SJSA1 (cell line): ENCODE measurements at places on chromosomes 12 and 14. TPM values are rescaled to one million over a fixed set of nuclear protein-coding genes. Genes with fewer than 3 reads are reported as not detected.

DNA sequence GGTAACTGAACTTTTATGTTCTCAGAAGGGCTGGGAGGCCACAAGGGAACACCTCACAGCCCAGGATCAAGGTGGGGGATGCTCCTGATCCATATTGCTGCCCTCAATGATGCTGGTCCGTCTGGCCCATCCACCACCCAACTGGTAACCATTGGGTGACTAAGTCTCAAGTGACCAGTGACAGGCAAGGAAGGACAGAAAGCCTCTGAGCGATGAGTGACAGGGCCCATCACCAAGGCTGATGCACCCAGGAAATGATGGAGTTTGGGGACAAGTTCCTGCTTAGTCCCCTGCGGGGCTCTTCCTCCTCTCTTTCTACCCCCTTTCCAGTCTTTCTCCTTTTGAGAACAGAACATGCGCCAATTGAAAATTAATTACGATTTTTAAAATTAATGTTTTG is 2.6 kb upstream of the MMP19 start:
- no peaks in the 10 kb centered on the region for H3K27me3 ChIP-seq
- no peak overlapping the region for H3K4me3 ChIP-seq
- peaks cover 41% of the 10 kb centered on the region for H3K4me1 ChIP-seq

- H3K27ac ChIP-seq = no peak overlapping the region
- no peak overlapping the region for H3K4me3 ChIP-seq
- H3K27me3 ChIP-seq = no peaks in the 10 kb centered on the region
Measured at GRCh38 chr14:31320922-31321766, 99.2 kb downstream of the HEATR5A start.

DNA sequence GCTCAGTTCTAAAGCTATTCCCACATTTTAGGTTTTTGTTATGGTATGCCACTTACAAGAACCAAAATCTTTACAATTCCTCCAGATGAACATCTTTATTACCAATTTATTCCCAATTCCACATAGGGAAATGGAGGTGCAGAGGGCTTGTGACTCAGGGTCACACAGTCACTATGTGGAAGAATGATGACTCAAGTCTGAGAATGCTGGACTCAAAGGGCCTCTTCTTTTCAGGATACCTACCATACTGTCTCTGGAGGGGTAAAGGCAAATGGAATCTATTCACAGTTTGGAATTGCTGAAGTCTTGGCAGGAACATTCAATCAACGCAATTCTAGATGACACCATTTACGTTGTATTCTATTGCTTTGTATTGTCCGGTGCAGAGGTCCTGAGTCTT is 48.2 kb upstream of the MANSC4 start:
- no peak for DNase-seq
- no peak overlapping the region for H3K27ac ChIP-seq
- H3K36me3 ChIP-seq = no peaks in the 10 kb centered on the region
- H3K4me3 ChIP-seq = no peak overlapping the region
- no peaks in the 10 kb centered on the region for H3K4me1 ChIP-seq

Gene SOAT2
- not detected in 2 replicates for total RNA-seq

- peaks cover 10% of the 10 kb centered on the region for H3K4me1 ChIP-seq
- no peak for DNase-seq
- H3K27me3 ChIP-seq = no peaks in the 10 kb centered on the region
Measured at GRCh38 chr12:114958538-114958937, 274.6 kb upstream of the TBX3 start.

GRCh38 chr14:74941676-74942097 is 13.7 kb downstream of the PGF start:
- no peaks in the 10 kb centered on the region for H3K27me3 ChIP-seq
- DNase-seq = no peak
- peaks cover 11% of the 10 kb centered on the region for H3K4me1 ChIP-seq
- H3K36me3 ChIP-seq = no peaks in the 10 kb centered on the region
- no peak overlapping the region for H3K4me3 ChIP-seq

GRCh38 chr12:130063866-130064265 is 98.4 kb upstream of the FZD10 start:
- H3K36me3 ChIP-seq = no peaks in the 10 kb centered on the region
- no peak overlapping the region for H3K4me3 ChIP-seq
- H3K27me3 ChIP-seq = no peaks in the 10 kb centered on the region
- no peaks in the 10 kb centered on the region for H3K4me1 ChIP-seq

Gene CAPZA3
- not detected in 2 replicates for total RNA-seq

DNA sequence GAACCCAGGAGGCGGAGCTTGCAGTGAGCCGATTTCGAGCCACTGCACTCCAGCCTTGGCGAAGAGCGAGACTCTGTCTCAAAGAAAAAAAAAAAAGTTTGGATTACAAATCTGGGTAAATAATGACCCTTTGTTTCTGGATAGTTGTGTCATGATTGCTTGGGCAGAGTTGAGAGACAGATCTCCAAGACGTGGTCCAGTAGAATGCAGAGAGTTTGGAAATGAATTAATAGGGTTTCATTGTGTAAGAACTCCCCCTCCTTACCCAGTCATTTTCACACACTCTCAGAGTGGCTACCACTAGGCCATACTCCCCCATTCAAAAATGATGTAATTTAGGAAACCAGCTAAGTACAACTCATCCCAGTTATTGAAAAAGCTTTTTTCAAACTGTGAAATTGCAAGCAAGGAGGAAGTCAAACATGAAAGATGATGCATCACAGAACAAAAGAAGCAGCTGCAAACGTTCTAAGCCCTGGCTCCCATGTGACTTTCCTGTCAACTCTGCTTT is 1331.9 kb downstream of the AACS start:
- H3K27me3 ChIP-seq = no peaks in the 10 kb centered on the region
- H3K27ac ChIP-seq = no peak overlapping the region
- H3K4me3 ChIP-seq = no peak overlapping the region
- no peak for DNase-seq

- peak; percentile 1 for DNase-seq
- no peaks in the 10 kb centered on the region for H3K27me3 ChIP-seq
- no peak overlapping the region for H3K4me3 ChIP-seq
- H3K27ac ChIP-seq = no peak overlapping the region
- peaks cover 11% of the 10 kb centered on the region for H3K4me1 ChIP-seq
Measured at GRCh38 chr14:21672116-21672515, 1.5 kb downstream of the OR4E1 start.

GRCh38 chr14:65357113-65357512 is 55.4 kb upstream of the FUT8 start:
- no peak overlapping the region for H3K4me3 ChIP-seq
- H3K4me1 ChIP-seq = peaks cover 10% of the 10 kb centered on the region
- no peak for DNase-seq

GRCh38 chr12:6647083-6647604 is at the start of gene ACRBP:
Gene ACRBP (minus strand): TSS chr12:6647432. CDS start chr12:6647366, 66 bp downstream.
- H3K4me3 ChIP-seq = no peak within 1 kb of the TSS
- H3K4me1 ChIP-seq = no peaks in the 10 kb centered on the region
- DNase-seq = no peak
- H3K36me3 ChIP-seq = peaks cover 19% of the 10 kb centered on the region
- H3K27ac ChIP-seq = no peak within 1 kb of the TSS

Gene SIX1
- 3.7 and 9.0 TPM in 2 replicates for total RNA-seq

Gene GDF3
- not detected in 2 replicates for total RNA-seq

Gene TAS2R9
- not detected in 2 replicates for total RNA-seq

Gene AKAP3
- total RNA-seq = 2.4 and 2.5 TPM in 2 replicates

- H3K4me3 ChIP-seq = no peak overlapping the region
- H3K36me3 ChIP-seq = no peaks in the 10 kb centered on the region
- no peak for DNase-seq
- peaks cover 7% of the 10 kb centered on the region for H3K4me1 ChIP-seq
- H3K27ac ChIP-seq = no peak overlapping the region
Measured at GRCh38 chr12:1481906-1482305, 112.5 kb downstream of the FBXL14 start.

GRCh38 chr12:43238281-43238680 is 313.7 kb downstream of the ADAMTS20 start:
- H3K4me1 ChIP-seq = no peaks in the 10 kb centered on the region
- no peak overlapping the region for H3K4me3 ChIP-seq
- DNase-seq = no peak
- H3K27me3 ChIP-seq = no peaks in the 10 kb centered on the region
- H3K27ac ChIP-seq = no peak overlapping the region

DNA sequence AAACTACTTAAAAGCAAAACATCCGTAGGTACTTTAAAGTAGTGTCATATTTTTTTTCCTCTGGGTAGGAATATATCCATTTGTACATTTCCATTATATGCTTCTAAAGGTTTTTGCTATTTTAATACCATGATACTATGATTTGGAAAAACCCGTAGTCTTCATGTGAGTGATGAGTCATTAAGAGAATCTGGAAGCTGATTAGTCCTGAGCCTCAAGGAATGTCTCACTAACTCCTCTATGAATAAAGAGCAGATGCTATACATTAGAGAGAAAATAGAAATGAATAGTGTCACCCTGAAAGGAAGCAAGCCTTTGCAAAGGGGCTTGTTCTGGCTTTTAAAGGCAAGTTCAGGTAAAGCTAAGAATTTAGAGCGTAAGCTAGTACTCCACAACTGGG is 432.1 kb downstream of the CCDC91 start:
- no peak for DNase-seq
- peaks cover 14% of the 10 kb centered on the region for H3K4me1 ChIP-seq
- no peaks in the 10 kb centered on the region for H3K36me3 ChIP-seq
- peak overlapping the region; percentile 23; the same call in 1 of the 2 replicates for H3K27ac ChIP-seq
- no peak overlapping the region for H3K4me3 ChIP-seq

DNA sequence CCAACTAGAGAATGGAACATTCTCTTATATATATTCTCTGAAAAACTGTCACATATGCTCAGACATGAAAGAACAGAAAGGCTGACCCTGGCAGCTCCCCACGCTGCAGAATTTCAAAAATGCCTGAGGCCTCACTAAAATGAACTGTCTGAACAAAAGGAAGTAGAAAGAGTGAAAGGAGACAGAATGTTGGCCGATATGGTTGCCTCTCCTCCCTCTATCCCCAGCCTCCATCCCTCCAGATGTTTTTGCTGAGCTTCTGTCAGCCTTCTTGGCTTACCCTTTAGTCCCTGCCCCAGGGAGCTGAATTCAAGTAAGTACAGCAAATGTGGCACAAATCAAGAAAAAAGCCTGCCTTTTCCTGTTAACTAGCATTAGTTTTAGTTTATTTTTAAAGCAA is 6.9 kb downstream of the SMCO2 start:
- no peaks in the 10 kb centered on the region for H3K27me3 ChIP-seq
- H3K27ac ChIP-seq = no peak overlapping the region
- DNase-seq = no peak
- H3K4me3 ChIP-seq = no peak overlapping the region
- H3K36me3 ChIP-seq = no peaks in the 10 kb centered on the region
- H3K4me1 ChIP-seq = no peaks in the 10 kb centered on the region

Gene LTBP2
- total RNA-seq = 1.3 and 2.2 TPM in 2 replicates

- H3K27ac ChIP-seq = no peak overlapping the region
- no peaks in the 10 kb centered on the region; the same call in 1 of the 2 replicates for H3K36me3 ChIP-seq
- H3K27me3 ChIP-seq = no peaks in the 10 kb centered on the region
- peaks cover 8% of the 10 kb centered on the region for H3K4me1 ChIP-seq
Measured at GRCh38 chr12:116066381-116067230, 210.9 kb downstream of the MED13L start.

- DNase-seq = peak; percentile 92
- H3K27ac ChIP-seq = no peak overlapping the region
- no peak overlapping the region for H3K4me3 ChIP-seq
- H3K27me3 ChIP-seq = no peaks in the 10 kb centered on the region
Measured at GRCh38 chr12:67705394-67706370, 57.1 kb downstream of the DYRK2 start.

GRCh38 chr12:93976024-93976423 is 172.4 kb upstream of the PLXNC1 start:
- H3K27me3 ChIP-seq = no peaks in the 10 kb centered on the region
- DNase-seq = no peak
- H3K4me1 ChIP-seq = no peaks in the 10 kb centered on the region
- H3K4me3 ChIP-seq = no peak overlapping the region
- H3K27ac ChIP-seq = no peak overlapping the region

Gene PTPRO
- 0.55 and 0.91 TPM in 2 replicates for total RNA-seq

Gene AQP6
- total RNA-seq = not detected in 2 replicates

Gene AHNAK2
- total RNA-seq = 4.3 and 8.9 TPM in 2 replicates

DNA sequence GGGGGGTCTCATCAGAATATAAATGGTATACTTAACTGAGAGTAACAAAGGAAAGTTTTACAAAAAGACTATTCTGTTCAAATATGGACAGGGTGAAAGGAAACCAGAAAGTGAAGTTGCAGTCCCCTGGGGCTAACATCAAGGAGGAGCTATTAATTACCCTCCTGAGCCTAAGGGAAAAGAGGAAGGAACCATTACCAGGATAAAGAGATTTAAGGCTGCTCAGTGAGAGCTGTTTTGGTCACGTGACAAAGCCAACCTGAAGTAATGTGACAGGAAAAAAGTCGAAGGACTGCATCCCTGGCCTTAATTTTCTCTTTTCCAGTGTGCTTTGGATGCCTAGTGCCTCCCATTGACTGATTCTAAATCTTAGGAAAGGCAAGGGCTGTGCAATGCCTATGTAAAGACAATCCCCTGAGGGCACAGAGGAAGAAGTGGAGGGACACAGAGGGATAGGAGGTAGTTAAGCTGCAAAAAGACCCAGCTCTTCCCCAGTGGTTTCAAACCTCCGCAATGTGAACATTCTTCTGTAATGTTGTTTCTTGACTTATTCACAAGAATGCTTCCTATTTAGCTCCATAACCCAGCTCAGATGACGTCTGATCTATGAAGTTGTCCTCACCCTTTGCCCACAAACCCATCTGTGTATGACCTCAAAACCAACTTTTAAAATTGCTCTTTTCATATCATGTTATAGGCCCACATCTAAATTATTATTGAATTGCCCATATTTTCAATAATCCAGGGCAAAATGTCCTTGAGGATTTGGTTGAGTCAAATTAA is 187.7 kb upstream of the DCN start:
- H3K36me3 ChIP-seq = no peaks in the 10 kb centered on the region
- no peaks in the 10 kb centered on the region for H3K27me3 ChIP-seq
- H3K4me3 ChIP-seq = no peak overlapping the region
- H3K4me1 ChIP-seq = no peaks in the 10 kb centered on the region
- H3K27ac ChIP-seq = no peak overlapping the region

Gene TOX4
- 18.1 and 23.2 TPM in 2 replicates for total RNA-seq

- no peaks in the 10 kb centered on the region for H3K27me3 ChIP-seq
- H3K36me3 ChIP-seq = no peaks in the 10 kb centered on the region
Measured at GRCh38 chr14:75379246-75379929, 48.4 kb upstream of the JDP2 start.

DNA sequence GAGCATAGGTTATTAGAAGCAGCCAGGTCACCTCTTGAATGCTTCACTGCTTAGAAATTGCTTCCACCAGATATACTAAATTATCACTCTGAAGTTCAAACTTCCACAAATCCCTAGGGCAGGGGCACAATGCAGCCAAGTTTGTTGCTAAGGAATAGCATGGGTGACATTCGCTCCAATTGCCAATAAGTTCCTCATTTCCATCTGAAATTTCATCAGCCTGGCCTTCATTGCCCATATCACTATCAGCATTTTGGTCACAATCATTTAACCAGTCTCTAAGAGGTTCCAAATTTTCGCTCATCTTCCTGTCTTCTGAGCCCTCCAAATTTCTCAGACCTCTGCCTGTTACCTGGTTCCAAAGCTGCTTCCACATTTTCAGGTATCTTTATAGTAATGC is 356.1 kb downstream of the DAD1 start:
- no peaks in the 10 kb centered on the region for H3K36me3 ChIP-seq
- H3K4me1 ChIP-seq = no peaks in the 10 kb centered on the region
- no peaks in the 10 kb centered on the region for H3K27me3 ChIP-seq
- no peak for DNase-seq
- no peak overlapping the region for H3K27ac ChIP-seq
- H3K4me3 ChIP-seq = no peak overlapping the region
